Stimulated activated CD8-positive, alpha-beta memory T cell treated with anti-CD3 and anti-CD28 coated beads, Interleukin-2, amount 100 ng/mL, for 1 hour (primary cell): ENCODE measurements at places on chromosomes 11 and 22.

DNA sequence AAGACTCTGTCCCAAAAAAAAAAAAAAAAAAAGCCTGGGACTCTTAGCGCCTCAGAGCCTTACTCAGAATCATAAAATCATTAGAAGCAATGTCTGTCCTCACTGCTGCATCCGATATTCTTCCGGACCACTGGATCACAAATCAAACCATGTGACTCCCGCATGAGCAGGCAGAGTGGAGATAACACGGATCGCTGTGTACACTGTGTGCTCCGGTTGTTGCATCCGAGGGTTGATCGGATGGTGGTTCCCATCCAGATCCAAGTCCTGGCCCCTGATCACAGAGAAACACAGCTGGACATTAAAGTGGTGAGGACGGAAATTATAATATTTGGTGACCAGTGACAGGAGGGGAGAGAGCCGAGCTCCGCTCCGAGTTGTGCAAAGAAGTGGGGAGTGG is 9.7 kb upstream of the TXNRD2 start:
- DNase-seq = no peak

DNA sequence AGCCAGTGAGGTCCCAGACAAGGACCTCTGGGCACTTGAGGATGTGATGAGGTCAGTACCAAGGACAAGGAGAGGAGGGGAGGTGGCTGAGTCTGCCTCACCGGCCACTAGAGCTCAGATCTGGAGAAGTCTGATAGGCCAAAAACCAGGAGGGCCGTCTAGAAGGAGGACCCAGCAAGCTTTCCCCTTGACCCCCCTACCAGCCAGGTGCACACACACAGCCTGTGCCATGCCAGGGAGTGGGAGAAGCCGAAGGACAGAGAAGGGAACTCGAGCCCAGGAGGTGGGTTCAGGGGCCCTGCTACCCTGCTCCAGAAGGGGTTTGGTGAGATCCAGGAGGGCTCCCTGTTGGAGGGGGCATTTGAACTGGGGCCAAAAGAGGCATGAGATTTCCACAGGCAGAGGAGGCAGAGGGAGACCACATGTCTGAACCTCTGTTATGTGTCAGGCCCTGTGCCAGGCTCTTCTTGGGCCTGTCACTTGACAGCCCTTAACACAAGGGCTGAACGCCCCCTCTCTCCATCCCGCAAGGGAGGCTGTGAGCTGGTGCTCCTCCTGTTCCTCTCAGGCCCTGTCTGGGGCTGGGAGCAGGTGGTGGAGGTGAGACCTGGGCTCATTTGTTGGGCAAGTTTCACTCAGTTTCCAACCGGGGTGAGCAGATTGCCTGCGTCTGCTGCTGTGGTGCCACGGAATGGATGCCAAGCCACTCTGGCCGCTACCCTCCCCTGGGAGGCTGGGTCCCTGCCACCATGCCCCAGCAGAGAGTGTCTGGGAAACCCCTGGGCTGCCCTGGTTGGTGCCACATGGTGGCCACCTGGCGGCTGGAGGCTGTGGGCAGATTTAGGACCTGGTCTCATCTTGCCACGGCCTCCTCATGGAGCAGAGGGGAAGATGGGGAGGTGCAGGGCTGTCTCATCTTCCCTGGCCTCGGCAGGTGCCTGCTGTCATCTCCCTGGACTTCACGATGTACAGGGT is 65.2 kb downstream of the MPPED1 start:
- DNase-seq = no peak

GRCh38 chr11:77422687-77423086 is 51.2 kb downstream of the PAK1 start:
- no peak for DNase-seq

DNA sequence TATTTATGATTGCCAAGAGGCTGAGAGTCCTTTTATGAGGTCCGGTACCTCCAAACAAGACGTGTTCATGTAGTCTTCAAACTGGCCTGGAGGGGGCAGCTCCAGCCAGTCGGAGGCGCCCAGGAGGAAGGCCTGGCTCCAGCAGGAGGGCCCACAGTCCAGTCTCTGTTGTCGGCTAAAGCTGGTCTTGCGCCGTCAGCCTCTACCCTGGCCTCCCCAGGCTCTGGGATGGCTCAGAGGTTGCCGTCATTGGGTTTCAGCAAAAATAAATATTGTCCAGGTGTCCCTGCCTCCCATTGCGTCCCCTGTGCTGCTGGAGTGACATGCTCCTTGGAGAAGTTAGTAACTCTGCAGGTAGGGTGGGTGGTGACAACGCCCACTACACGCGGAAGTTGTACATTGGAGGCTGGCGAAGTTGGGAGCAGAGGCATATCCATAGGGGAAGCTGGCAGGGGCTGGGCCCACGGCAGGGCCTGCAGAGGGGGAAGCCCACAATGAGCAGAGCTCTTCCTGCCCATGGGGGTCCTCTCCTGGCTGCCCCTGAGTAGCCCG is 1.0 kb upstream of the SLC25A1 start:
- no peak for DNase-seq

- DNase-seq = no peak
Measured at GRCh38 chr11:70076461-70076931, 1.6 kb upstream of the ANO1 start.

GRCh38 chr11:59172345-59173079 is 580 bp downstream of the DTX4 start:
- no peak for DNase-seq

GRCh38 chr11:73991471-73992006 is 8.9 kb upstream of the UCP2 start:
- no peak for DNase-seq

- no peak for DNase-seq
Measured at GRCh38 chr11:35780951-35781860, 118.6 kb downstream of the TRIM44 start.

- no peak for DNase-seq
Measured at GRCh38 chr22:44108076-44108475, 72.6 kb upstream of the PARVG start.

DNA sequence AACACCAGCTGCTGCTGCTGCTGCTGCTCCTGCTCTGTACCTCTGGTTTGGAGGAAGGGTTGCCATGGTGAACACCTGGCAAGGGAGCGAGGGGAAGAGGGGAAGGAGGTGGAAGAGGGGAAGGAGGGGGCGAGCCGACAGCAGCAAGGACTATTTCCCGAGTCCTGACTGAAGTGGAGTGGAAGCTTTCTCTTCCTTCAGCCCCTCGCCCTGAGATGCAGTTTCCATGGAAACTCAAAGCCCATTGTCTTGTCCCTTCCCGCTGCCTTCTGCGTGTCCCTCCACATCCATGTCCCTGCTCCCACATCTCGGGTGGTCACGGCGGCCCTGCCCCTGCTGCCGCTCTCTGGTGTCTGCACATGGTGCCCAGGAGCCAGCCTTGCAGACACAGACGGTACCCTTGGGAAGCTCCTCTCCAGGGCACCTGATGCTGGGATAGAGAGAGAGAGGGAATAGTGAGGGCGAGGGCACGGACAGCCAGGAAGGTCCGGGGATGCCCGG is 28.6 kb downstream of the FAM83F start:
- DNase-seq = no peak

DNA sequence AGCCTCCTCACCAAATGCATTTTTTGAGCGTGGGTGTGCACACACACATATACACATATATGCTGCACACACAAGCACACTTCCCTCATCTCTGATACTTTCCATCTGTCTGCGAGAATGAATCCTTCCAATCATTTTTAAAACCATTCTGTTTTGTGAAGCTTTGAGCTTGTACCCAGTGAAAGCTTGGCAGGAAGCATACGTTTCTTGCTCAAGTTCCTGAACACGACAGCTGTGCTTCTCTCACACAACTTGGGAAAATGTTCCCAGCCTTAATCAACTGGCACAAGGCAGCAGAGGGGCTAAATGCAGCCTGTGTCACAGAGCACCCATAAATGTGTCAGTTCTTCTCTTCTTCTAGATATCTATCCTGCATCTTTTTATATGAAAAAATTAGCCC is 524.0 kb upstream of the KIRREL3 start:
- no peak for DNase-seq

- no peak for DNase-seq
Measured at GRCh38 chr22:44449683-44450425, 48.2 kb downstream of the RTL6 start.

DNA sequence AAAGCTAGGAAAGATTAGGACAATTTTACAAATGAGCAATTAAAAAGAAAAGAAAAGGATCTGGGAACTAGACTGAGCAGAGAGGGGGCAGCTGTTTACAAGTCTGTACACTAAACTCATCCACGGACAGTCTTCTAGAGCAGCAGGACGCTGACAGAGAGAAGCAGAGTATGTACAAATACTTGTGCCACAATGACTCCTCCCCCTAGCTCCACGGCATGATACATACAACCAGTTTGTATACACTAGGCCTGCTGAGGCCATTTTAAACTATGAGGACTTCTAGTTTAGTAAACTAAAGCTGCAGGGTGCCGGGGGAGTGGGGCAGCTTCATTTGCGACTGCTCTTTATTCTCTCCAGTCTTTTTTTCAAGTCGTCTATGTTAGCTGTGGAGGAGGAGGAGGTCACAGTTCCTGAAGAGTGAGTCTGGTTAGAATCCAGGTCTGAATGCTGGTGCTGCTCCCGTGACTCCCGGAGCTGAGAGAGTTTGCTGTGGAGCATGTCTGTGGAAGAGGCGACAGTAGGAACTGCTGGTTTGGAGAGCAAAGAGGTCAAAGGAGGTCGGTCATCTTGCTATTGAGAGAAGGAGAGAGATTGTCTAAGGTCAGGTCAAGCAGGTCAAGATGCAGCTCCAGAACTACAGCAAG is 24.8 kb downstream of the F2 start:
- DNase-seq = no peak

GRCh38 chr11:47918882-47919495 is 61.4 kb upstream of the PTPRJ start:
- DNase-seq = no peak

DNA sequence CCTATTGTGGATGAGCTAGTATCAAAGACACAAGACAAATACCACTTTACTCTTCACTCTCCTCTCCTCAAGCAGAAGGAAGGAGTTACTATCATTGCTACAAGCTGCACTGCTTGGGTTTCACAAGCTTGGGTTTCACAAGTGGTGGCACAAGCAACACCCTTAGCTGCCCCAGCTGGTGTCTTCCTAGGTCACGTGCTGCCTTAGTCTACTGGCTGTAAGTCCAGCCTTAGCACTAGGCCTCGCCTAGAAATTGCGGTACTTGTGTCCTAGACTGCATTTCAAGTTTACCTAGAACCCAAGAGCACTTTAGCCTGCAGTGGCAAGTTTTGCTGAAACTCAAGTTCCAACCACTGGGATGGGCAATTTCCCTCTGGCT is 86.6 kb downstream of the EHF start:
- DNase-seq = no peak

GRCh38 chr11:128705124-128705920 is 11.4 kb downstream of the FLI1 start:
- DNase-seq = no peak

GRCh38 chr22:39234472-39234787 is 10.4 kb downstream of the PDGFB start:
- no peak for DNase-seq

GRCh38 chr22:42816336-42816735 is 40.7 kb downstream of the ARFGAP3 start:
- DNase-seq = no peak

DNA sequence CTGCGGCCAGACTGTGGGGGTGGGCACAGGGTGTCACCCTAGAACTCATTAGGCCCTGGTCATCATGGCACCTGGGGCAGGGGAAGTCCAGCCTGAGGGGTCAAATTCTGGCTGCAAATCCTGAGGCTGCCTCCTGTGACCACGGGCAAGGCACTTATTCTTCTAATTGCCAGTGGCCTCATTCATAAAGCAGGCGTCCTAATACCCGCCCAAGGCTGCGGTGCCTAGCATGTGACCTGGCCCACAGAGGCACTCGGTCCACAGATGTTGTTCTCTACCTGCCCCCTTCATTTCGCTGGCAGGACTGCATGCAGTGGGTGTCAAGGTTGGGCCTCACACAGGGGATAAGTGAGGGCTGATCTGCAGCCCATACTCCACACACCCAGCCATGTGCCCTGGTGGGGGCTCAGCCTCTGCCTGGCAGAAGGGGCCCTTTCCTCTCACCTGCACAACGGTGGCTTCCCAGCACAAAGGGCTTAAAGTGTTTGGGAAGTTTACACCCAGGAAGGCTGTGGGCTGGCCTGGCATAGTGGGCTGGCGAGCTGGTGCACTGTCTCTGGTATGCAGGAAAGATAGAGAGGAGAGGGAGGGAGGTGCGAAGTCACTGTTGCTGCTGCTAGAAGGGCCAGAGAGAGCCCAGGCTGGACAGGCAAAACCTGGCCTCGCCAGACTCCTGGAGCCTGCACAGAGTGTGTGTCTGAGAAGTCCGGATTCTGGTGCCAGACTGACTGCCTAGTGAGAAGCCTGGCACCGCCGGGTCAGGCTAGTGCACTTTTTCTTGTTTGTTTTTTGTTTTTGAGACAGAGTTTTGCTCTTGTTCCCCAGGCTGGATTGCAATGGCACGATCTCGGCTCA is 3.2 kb downstream of the MPST start:
- no peak for DNase-seq

DNA sequence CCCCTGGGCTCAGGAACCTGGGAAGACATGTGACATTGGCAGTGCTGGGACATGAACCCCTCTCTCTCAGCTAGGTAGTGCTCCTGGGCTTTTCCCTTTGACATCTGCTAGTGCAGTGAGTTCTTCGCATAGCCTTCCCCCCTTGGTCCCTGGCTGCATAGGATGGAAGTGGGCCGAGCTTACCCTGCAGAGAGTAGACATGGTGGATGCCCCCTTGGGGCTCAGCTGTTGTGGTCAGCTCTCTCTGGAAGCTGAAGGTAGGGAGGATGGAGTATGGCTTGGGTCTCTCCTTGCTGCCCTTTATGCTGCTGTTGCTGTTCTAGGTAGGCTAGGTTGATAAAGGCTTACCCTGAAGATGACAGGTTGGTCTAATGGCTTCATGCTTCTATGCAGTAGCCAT is 92.1 kb downstream of the ZBTB16 start:
- no peak for DNase-seq

- DNase-seq = no peak
Measured at GRCh38 chr22:19941365-19942082, at the start of the genes COMT and TXNRD2. Gene COMT (plus strand): TSS chr22:19941772. CDS start chr22:19962527, 20,755 bp downstream. Gene TXNRD2 (minus strand): TSS chr22:19941818. CDS start chr22:19941803, 15 bp downstream.

GRCh38 chr11:132904091-132904490 is 628.2 kb downstream of the OPCML start:
- DNase-seq = no peak

- DNase-seq = no peak
Measured at GRCh38 chr11:43585877-43586608, 94.5 kb upstream of the HSD17B12 start.

- DNase-seq = no peak
Measured at GRCh38 chr11:69342588-69343330, 48.8 kb downstream of the MYEOV start.

- DNase-seq = peak; percentile 10
Measured at GRCh38 chr22:20783844-20784723, 10.2 kb downstream of the SERPIND1 start.

GRCh38 chr11:130622141-130622542 is 173.7 kb downstream of the ADAMTS15 start:
- DNase-seq = no peak

GRCh38 chr22:25626624-25626990 is 62.1 kb downstream of the GRK3 start:
- no peak for DNase-seq
